ENCODE measurements at places on chromosomes 3 and 15. TPM values are rescaled to one million over a fixed set of nuclear protein-coding genes. Genes with fewer than 3 reads are reported as not detected.

SETD2 gene
- total RNA-seq = 39.5 TPM

ZBED2 gene
- total RNA-seq = 0.16 TPM

WWTR1 gene
- total RNA-seq = 0.60 TPM

MCTP2 gene
- total RNA-seq = 0.07 TPM

GRCh38 chr3:126349611-126350501 lies 7.4 kb downstream of the KLF15 start:
- DNase-seq = no peak

GRCh38 chr3:159761369-159761768 lies 227.3 kb upstream of the IL12A start:
- DNase-seq = no peak

All from K562 (cell line).